ENCODE measurements at places on chromosomes 16 and 17. TPM values are rescaled to one million over a fixed set of nuclear protein-coding genes. Genes with fewer than 3 reads are reported as not detected.

DNA sequence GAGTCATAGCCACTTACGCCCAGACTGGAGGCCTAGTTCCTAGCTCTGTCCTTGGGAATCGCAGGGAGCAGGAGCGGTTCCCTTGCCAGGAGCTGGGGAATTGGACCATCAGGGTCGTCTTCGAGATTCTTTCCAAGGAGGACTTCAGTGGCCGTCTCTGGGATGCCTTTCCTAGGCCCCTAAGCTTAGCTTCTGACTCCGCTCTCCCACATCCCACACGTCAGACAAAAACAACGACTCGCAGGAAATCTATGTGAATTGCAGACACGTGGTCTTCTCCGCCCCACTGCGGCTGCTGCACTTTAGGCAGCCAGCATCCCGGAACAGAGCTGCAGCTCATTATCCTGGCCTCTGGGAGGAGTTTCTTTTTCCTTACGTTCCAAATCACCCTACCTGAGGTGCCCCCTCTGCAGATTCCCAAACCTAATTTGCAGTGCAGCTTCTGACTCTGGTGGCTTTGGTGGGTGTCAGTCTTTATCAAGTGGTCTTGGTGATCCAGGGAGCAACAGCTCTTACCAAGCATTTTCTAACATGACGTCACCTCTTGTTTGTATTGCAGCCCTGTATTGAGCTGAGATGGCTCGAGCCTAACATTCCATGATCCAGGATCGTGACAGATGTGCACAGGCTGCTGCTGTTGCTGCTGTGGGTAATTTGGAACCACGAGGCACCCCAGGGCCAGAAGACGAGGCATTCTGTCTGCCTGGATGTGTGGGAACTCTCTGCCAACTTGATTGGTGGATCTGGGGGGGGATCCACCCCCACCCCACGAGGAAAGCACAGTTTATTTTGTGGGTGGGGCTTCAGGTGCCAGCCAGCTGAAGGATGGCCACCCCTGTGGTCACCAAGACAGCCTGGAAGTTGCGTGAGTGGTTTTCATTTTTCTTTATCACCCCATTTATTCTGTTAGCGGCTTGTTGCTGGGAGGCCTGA, 1.1 kb downstream of the KATNB1 start:
- peak; percentile 70 for DNase-seq

DNA sequence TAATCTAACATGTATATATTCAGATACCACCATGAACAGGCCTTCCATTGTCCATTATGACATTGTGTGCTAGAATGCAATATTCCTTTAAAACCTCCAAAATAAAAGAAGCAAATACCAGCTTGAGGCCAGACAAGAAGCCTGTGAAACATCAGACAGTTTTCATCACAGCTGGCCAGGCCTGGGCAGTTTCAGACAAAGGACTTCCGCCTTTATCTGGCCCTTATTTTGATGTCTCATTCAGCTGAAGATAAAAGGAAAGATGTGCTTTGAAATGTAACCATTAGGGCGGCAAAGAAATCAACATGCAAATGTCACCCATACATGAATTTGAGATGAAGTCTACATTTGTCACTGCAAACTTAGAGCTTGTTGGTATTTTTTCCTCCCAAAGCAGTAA, 737.5 kb downstream of the KCNJ2 start:
- no peak for DNase-seq

- DNase-seq = peak; percentile 80
Measured at GRCh38 chr16:16025214-16025968, 76.0 kb downstream of the ABCC1 start.

GRCh38 chr17:1515640-1516387, 598 bp downstream of the INPP5K start:
- peak; percentile 91 for DNase-seq

GRCh38 chr16:71628810-71629209, 2.8 kb downstream of the MARVELD3 start:
- DNase-seq = peak; percentile 31

- peak; percentile 10 for DNase-seq
Measured at GRCh38 chr17:6328279-6328678, 106.6 kb downstream of the AIPL1 start.

- no peak for DNase-seq
Measured at GRCh38 chr17:55023626-55024025, 55.1 kb downstream of the STXBP4 start.

DNA sequence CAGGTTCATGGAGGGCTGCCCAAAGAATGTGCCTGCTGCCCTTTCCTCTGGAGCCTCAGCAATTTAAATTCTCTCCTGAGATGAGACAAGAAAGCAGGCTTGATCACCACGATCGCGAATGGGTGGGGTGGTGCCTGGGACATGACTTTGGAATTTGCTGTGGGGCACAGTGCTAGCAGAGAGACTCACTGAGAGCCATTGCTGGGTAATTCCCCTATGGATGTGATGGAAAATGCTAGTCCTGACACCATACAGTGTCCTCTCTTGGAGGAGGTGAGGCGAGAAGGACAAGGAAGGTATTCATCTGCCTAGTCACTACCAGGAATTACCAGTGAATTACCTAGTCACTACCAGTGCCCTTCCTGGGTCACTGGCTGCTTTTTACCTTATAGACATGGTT, 15.5 kb downstream of the FAM20A start:
- DNase-seq = no peak

DNA sequence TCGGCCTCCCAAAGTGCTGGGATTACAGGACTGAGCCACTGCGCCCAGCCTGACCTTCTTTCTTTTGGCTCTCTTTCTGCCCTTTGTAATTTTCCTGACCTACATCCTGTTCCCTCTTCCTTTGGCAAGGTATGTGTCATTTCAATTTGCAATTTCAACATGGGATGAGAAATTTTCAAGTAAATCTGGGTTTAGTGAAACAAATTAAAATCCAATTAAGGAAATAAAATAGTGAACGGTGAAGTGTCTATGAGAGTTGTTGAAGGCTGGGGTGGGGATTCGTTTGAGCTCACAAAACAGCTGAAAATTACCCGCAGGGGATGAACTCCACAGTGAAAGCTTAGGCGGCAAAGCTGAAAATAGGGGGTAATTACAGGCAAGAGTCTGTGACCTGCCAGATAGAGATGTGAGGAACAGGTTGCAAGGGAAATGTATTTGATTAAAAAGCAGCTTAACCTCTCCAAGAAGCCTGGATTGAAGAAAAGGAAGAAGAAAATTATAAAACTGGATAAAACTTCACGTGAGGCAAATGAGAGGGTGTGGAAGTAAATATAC, 277.7 kb downstream of the UTP18 start:
- no peak for DNase-seq

DNA sequence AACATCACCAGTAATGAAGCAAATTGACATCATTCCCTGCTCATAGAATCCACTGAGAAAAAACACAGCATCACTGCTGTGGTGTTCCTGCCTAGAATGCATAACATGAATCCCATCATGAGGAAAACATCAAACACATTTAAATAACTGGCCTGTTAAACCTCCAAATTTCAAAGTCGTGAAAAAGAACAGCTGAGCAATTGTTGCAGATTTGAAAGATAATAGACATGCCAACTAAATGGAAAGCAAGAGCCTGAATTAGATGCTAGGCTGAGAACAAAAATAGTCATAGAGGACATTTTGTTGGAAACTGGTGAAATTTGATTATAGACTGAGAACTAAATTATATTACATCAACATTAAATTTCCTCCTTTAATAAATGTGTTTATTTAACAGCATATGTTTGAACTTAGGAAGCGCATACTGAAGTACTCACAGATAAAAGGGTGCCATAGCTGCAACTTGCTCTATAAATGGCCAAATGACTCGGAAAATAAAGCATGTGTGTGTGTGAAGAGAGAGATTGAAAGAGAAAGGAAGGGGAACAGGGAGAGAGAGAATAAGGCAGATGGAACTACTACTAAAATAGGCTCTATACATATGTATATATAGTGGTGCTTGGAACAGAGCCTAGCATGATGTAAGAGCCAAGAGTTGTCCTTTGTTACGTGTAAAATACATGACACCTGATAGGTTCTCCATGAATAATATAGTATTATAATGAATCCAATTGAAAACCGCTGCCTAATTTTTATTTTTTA, 305.0 kb upstream of the MON1B start:
- DNase-seq = no peak

GRCh38 chr17:82217120-82217529, 4.5 kb upstream of the CCDC57 start:
- DNase-seq = no peak

DNA sequence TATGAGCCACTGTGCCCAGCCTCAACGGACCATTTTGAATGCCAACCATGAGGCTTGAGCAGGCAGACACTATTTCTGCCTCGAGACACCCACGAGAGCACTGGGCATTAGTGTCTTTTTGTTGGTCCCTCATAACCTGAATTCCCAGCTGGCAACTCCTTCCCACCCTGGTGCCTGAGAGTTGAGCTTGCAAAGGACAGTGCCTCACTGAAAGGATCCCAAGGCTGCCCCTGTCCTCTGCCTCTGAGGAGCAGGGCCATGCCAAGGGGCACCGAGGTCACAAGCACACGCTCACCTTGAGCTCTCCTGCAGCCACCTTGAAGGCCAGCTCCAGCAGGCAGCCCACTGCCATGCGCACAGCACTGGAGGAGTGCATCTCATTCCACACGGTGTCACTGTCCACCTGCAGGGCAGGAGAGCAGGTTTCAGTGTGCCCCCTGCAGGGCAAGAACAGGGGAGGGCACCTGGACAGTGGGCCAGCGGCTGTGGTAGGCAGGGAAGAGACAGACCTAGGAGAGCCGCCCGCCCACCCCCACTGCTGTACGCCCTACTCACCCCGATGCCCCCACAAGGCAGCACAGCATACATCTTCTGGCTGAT, 12.8 kb downstream of the G6PC3 start:
- DNase-seq = no peak

DNA sequence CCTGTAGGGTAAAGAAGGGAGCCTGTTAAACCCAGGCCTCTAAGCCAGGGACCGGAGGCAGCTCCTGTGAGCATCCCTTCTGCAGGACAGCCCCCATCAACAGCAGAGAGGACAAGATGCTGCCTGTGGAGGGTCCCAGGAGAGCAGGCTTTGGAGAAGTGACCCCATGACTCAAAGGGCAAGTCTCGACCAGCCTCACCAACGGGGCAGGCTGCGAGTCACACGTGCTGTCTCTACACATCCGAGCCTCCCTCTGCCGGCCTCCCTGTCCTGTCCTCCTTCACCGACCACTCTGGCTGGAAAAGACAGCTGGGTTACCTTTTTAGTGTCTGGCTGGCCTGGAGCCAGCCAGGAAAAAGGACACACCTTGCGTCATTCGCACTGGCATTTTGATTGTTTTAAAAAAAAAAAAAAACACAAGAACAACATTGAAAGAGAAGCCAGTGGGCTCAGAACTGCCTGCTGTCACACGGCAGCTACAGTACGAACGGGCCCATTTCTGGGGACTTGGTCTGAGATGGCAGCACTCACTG, 74.5 kb upstream of the RCVRN start:
- no peak for DNase-seq

GRCh38 chr17:3575511-3575910, 17.9 kb upstream of the TRPV3 start:
- DNase-seq = no peak

Gene C17orf107
- total RNA-seq = not detected

Gene KRTAP2-3
- total RNA-seq = not detected

Gene LGALS9C
- not detected for total RNA-seq

Gene EFNB3
- 6.2 TPM for total RNA-seq

Data from H4 (cell line).